Thoracic aorta (tissue), 2 donors: ENCODE measurements at places on chromosomes 1 and 21.
A peak's percentile ranks its signal among the peaks of the same experiment; 100 is the strongest.

- no peaks in the 10 kb centered on the region for H3K27me3 ChIP-seq
- H3K4me3 ChIP-seq = peak overlapping the region; percentile 82
- H3K4me1 ChIP-seq = peaks cover 12% of the 10 kb centered on the region
- DNase-seq = no peak
- H3K36me3 ChIP-seq = no peaks in the 10 kb centered on the region
Observed at GRCh38 chr1:174800216-174800851, 199.4 kb upstream of the CACYBP start.

DNA sequence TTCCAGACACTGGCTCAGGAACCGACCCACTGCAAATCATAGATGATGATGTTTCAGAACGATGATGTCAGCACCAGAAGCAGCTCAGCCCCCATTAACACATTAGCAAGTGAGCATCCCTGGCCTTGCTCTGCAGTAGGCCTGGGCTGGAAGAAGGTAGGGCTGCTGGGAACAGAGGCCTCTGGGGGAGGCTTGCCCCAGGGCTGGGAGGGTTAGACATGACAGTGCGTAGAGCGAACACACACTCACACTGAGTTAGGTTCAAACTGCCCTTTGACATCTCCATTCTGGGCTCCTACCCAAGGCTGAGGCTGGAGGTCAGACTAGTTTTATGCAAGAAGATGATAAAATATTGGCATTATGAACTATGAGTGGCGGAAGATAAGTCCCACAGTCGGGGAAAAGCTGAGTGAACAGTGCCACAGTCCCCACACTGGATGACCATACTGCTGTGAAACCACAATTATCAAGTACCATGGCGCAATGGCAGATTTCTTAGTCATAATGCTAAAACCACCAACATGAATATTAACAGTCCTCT is 91.1 kb downstream of the DMRTB1 start:
- no peaks in the 10 kb centered on the region for H3K27me3 ChIP-seq
- H3K4me1 ChIP-seq = no peaks in the 10 kb centered on the region
- H3K4me3 ChIP-seq = no peak overlapping the region
- DNase-seq = no peak

- H3K4me3 ChIP-seq = peak overlapping the region; percentile 97
- DNase-seq = no peak
- peaks cover 25% of the 10 kb centered on the region for H3K4me1 ChIP-seq
- H3K27ac ChIP-seq = peak overlapping the region; percentile 47
Observed at GRCh38 chr1:228488125-228488817, 1.1 kb downstream of the RNF187 start.

- no peak overlapping the region for H3K4me3 ChIP-seq
- no peaks in the 10 kb centered on the region for H3K27me3 ChIP-seq
- DNase-seq = no peak
Observed at GRCh38 chr1:51484591-51484990, 34.5 kb downstream of the EPS15 start.

GRCh38 chr1:240820816-240821215 is 208.9 kb upstream of the GREM2 start:
- H3K4me3 ChIP-seq = no peak overlapping the region
- DNase-seq = no peak
- no peaks in the 10 kb centered on the region for H3K27me3 ChIP-seq
- H3K27ac ChIP-seq = no peak overlapping the region
- H3K4me1 ChIP-seq = no peaks in the 10 kb centered on the region

- H3K27me3 ChIP-seq = no peaks in the 10 kb centered on the region
- H3K36me3 ChIP-seq = no peaks in the 10 kb centered on the region
- H3K4me1 ChIP-seq = no peaks in the 10 kb centered on the region
- no peak overlapping the region for H3K4me3 ChIP-seq
- H3K27ac ChIP-seq = no peak overlapping the region
- no peak for DNase-seq
Observed at GRCh38 chr1:44261962-44262361, 48.7 kb downstream of the DMAP1 start.

GRCh38 chr1:211885747-211886522 is 55.4 kb upstream of the LPGAT1 start:
- no peak overlapping the region for H3K27ac ChIP-seq
- DNase-seq = no peak
- no peaks in the 10 kb centered on the region for H3K27me3 ChIP-seq
- H3K4me1 ChIP-seq = no peaks in the 10 kb centered on the region
- no peak overlapping the region for H3K4me3 ChIP-seq

- H3K4me3 ChIP-seq = no peak overlapping the region
- H3K4me1 ChIP-seq = no peaks in the 10 kb centered on the region
- no peaks in the 10 kb centered on the region for H3K27me3 ChIP-seq
- no peaks in the 10 kb centered on the region for H3K36me3 ChIP-seq
Observed at GRCh38 chr1:103275725-103276124, 167.4 kb upstream of the COL11A1 start.
